ENCODE measurements at places on chromosomes 11 and 22.

- peak; percentile 90 for DNase-seq
These were observed 22.8 kb downstream of the MYH9 start for GRCh38 chr22:36365020-36365411.

DNA sequence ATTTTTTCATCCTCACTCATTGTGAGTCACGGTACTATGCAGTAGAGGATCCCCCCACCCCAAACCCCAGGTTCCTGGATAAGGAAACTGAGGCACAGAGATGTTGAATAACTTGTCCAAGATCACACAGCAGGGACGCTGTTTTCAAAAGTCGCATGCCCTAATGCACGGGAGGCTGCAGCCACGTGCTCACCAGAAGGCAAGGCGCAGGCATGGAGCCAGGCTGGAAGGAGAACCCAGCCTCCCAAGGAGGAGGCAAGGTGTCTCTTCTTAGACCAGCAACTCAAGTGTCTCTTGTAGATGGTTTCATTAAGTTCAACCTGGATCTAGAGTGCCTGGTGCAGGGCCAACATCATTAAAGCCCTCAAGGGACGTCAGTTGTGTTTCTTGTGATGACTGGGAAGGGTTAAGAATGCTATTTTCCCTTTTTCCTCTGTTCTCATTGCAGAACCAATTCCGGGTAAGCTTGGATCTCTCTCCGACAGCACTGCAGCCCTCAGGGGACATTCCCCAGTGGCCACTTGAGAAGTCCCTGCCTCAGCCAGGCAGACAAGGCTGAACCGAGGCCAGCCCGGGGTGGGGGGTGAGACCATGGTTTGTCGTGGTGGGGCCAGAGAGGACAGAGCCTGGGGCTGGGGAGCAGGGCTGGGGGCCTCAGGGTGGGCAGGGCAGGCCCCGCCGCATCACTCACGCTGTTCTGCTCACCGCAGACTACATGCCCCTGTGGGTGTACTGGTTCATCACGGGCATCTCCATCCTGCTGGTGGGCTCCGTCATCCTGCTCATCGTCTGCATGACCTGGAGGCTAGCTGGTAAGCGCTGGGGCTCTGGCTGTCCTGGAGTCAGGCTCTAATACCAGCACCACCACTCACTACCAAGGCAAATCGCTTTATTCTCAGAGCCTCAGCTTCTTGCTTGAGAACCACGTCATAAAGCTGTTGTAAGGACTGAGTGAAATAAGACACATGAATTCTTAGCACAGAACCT lies 15.7 kb downstream of the TMEM121B start:
- no peak for DNase-seq

DNA sequence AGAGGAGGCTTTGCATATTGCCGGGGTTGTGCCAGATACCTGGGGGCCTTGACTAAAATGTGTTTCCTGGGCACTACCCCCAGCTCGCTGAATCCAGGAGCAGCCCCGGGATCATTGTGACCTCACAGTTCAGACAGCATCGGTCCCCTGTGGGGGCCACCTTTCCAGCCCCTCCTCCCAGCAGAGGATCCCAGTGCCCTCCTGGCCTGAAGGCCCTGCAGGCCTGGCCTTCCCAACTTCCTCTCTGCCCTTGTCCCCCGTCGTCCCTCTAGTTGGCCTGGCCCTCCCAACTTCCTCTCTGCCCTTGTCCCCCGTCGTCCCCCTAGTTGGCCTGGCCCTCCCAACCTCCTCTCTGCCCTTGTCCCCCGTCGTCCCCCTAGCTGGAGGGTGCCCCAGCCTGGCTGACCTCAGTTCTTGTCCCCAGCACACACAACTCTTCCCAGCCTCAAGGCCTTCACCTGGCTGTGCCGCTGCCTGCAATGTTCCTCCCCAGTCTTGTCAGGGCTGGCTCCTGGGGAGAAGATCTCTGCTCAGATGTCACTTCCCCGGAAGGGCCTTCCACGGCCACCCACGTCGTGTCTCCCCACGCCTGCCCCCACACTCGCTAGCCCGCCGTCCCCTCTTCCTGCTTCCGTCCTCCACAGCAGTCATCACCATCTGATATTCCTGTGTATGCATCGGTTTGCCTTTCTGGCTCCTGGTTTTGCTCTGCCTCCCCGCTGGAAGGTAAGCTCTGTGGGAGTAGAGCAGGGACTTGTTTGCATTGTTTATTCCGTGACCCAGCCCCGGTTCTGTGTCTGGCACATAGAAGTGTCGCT lies 12.6 kb upstream of the ANO1 start:
- DNase-seq: no peak

DNA sequence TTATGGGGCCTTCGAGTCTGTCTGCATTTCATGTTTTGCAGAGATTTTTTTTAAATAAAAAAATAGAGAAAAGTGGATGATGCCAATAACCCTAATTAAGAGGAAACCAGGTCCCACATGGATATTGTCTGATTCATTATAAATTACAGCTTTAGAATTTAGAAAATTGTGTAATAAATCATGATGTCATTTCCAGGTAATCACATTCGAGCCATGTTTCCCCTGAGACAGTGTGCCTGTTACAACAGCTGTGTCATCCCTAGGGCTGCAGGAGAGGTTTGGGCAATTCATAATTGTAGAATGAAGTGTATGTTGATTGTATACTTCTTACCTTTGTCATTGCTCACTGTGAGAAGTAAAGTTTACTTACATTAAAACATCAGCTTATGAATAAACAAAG lies 38.3 kb downstream of the NCAM1 start:
- DNase-seq: no peak

DNA sequence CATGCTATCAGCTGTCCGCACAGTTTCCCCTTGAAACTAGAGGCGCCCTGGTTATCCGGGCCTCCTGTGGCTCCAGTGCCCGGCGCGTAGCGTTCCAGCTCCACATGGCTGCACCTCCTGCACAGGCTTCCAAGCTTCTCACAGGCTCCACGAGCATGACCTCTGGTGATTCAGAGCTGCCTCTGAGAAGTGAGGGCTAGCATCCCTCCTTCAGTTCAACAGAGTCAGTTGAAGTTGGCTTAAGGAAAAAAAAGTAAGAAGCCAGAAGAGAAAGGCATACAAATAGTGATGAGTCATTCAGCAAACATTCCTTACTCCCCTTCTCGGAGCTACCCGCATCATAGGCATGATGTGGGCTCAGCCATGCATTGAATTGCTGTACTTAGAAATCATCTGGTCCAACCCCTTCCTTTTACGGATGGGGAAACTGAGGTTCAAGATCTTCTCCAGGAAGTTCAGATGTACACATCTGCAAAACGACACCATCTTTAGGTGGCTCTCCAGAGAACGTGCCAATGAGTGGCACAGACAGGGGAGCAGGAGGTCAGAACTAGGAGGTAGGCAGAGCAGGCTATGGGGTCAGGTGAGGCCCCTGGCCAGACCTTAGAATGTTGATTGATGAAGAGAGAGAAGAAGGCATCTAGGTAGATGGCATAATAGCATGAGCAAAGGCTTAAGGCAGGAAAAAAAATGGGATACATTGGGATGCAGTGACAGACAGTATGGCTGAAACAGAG lies 216.3 kb upstream of the TBCEL start:
- DNase-seq: no peak

GRCh38 chr11:116193321-116194131 lies 579.3 kb downstream of the BUD13 start:
- DNase-seq: no peak

- no peak for DNase-seq
These were observed 327.6 kb upstream of the CCDC90B start for GRCh38 chr11:83613767-83614121.

DNA sequence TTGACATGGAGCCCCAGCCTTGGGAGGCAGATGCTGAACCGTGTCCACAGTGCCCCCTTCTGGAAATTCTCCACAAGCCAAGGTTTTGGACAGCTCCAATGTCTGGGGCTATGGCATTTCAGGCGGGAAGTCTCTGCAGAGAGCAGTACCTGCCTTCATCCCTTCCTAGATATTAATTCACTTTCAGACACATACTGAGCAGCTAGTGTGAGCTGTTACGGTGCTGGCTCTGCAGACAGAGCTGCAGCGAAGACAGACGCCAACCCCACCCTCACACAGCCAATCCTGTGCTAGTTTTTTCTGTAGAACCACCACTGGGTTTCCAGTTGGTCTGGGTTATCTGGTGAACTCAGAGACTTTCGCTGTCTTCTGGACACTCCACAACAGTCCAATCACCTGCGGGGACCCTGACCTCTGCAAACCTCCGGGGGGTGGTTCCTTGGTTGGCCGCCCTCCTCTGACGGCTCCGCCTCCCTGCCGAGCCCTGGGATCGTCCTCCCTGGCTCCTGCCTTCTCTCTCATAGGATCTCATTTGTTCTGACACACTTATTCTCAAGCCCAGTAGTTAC lies 9.1 kb downstream of the LMF2 start:
- peak; percentile 61 for DNase-seq

- DNase-seq: no peak
These were observed 650.7 kb downstream of the FAM181B start for GRCh38 chr11:82082976-82083375.

DNA sequence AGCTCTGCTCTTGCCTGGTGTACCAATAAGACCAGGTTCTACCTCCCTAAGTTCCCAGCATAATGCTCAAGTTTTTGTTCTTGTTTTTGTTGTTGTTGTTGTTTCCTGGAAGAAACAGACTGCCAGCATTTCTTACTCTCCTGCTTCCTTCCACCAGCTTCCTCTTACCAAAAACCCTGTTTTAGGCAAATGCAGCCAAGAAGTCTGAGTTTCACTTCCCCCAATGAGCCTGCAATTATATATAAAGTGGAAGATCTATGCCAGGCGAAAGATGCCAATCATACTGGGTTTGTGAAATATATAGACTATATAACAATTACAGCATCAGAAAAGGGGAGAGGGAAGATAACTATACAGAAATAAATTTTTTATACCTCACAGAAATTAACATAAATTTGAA lies 931.5 kb upstream of the FAT3 start:
- no peak for DNase-seq

DNA sequence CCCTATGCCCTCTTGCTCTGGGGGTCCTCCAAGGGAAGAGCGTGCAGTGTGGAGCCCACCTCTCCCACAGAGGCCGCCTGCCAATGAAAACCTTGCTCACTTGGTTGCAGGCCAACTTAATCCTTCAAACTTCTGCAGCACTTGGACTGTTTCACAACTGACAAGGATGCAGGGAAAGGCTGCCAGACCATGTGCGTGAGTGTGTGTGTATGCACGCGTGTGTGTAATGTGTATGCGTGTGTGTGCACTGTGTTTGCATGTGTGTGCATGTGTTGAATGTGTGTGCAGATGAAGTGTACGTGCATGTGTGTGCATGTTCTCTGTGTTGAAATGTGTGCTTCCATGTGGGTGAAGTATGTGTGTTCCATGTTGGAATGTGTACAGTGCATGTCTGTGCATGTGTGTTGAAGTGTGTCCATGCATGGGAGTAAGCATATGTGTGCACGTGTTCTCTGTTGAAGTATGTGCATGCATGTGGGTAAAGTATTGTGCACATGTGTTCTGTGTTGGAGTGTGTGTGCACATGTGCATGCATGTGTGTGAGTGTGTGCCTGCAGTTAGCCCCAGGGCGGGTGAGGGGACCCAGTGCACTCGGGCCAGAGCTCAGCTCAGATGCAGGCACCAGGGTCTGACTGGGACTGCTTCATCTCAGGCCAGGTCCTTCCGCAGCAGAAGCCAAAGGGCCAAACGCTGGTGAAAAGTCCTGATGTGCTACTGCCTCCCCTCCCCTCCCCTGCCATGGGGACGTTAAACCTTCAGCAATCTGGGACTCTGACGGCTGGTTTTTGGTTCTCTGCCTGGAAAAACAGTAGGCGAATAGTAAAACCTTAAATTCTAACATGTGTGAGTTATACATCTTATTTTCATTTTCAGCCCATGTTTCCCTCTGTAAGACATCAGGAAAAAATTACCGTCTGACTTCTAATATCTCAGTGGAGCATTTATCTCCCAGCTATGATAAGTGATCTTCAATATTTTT lies 72.0 kb downstream of the FLI1 start:
- no peak for DNase-seq

Data from activated CD4-positive, alpha-beta T cell treated with anti-CD3 and anti-CD28 coated beads for 24 hours (primary cell).